ENCODE measurements at places on chromosomes 6 and 20.

- DNase-seq, result no peak
Observed at GRCh38 chr6:155219858-155220301, 43.9 kb upstream of the CLDN20 start.

DNA sequence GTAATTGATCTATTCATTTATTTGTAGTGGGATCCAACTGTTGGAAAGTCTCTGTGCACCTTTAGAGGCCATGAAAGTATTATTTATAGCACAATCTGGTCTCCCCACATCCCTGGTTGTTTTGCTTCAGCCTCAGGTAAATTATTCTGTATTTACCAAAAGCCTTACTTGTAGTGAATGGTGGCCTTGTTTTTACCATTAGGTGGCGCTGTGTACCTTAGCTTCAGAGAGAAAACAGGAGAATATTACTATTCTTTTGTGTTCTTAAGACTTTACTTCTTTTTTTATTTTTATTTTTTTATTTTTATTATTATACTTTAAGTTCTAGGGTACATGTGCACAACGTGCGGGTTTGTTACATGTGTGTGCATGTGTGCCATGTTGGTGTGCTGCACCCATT lies 23.7 kb downstream of the PEX7 start:
- peak; percentile 43 for DNase-seq

GRCh38 chr20:23119456-23120216 lies 33.5 kb upstream of the CD93 start:
- DNase-seq, result no peak

GRCh38 chr6:88945415-88946008 lies 17.9 kb downstream of the RNGTT start:
- no peak for DNase-seq

GRCh38 chr20:19883501-19883900 lies 125.4 kb downstream of the RIN2 start:
- no peak for DNase-seq

DNA sequence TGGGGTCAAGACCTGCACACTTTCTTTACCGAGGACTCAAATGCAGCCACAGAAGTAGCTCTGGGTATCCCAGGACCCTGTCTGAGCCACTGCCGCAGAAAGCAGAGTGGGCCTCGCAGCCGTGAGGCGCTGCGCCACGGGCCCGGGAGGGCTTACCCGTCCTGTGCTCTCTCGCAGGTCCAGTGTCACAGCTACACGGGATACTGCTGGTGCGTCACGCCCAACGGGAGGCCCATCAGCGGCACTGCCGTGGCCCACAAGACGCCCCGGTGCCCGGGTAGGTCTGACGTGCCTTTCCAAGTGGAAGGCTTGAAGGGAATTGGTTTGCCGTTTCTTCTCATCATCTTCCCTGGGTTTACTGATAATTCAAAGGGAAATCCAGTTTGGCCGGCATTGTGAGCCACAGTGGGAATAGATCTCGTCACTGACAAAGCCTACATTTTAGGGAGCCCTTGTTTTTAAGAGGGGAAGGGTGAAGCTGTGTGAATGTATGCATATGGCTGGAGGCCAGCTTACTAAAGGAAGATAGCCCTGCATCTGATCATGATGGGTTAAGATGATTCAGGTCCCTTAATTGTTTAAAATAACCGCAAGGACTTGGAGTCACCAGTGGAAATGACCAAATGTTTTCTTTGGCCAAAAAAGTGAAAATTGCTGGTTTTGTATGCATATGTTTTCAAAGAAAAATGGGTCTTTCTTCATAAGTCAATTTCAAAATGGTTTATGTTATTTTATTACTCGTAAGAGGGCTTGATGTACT lies 86.6 kb downstream of the SMOC2 start:
- no peak for DNase-seq
